T-cell (primary cell): ENCODE measurements at places on chromosomes 2 and 18. TPM values are rescaled to one million over a fixed set of nuclear protein-coding genes. Genes with fewer than 3 reads are reported as not detected.

GRCh38 chr18:44917216-44918141 is 236.8 kb downstream of the SETBP1 start:
- no peak for DNase-seq

GRCh38 chr2:217806482-217806765 is 196.4 kb downstream of the TNS1 start:
- DNase-seq: no peak

DNA sequence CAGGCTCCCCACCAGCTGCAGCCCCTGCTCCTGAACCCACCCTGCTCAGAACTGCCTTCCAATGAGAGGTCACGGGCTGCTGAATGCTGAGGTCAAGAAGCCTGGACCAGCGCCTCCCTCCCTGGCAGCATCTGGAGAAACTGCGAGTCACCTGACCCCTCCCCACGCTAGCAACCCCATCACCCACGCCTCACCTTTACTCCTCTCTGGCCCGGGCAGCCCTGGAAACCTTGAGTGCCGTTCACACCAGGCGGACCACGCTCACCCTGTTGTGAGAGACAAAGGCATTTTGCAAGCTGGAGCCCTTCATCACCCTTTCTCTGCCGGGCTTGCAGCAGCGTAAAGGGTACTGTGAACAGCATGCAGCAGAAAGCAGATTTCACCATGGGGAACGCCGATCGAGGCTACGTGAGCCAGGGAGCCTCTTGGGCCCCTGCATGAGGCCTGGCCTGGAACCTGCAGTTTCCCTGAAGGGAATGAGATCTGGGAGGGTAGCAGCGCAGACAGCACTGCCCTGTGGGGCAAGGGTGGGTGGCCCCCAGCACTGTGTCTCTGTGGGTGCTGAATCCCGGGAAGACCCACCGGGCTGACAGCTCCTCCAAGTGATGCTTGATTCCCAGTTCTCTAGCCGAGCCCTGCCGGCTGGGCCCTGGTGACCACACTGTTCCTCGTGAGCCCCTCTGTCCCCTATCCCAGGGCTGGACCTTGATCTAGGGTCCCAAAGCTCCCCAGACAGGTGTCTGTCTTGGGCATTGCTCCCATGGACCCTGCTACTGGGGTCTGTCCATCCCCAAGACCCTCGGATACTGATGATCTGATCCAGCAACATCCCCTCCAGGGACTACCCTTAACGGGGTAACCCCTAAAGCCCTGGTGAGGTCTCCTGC is 53.8 kb downstream of the COL6A3 start:
- no peak for DNase-seq

The CCDC150 gene
- 1.1 TPM for total RNA-seq

The SP9 gene
- total RNA-seq: not detected
